ENCODE measurements at places on chromosomes 7 and 10.

- DNase-seq, result peak; percentile 44
Observed at GRCh38 chr10:71771821-71772617, 1.3 kb downstream of the VSIR start.

GRCh38 chr7:34249192-34249591 is 343.9 kb downstream of the BMPER start:
- DNase-seq, result no peak

GRCh38 chr10:110923856-110924493 is 4.6 kb downstream of the SHOC2 start:
- DNase-seq, result no peak

DNA sequence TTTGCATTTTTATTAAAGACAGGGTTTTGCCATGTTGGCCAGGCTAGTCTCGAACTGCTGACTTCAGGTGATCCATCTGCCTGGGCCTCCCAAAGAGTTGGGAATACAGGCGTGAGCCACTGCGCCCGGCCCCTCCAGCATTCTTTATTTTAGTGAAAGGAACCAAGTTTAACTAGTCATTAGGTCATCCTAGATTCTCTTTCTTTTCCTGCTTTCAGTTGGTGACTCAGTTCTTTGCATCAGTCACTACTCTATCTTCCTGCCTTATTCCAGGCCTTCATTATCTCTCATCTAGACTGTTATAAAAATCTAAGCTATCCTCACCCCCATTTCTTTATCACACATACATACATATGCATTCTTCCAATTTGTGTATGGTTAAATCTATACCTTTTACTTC is 63.7 kb downstream of the PRSS58 start:
- DNase-seq, result no peak

DNA sequence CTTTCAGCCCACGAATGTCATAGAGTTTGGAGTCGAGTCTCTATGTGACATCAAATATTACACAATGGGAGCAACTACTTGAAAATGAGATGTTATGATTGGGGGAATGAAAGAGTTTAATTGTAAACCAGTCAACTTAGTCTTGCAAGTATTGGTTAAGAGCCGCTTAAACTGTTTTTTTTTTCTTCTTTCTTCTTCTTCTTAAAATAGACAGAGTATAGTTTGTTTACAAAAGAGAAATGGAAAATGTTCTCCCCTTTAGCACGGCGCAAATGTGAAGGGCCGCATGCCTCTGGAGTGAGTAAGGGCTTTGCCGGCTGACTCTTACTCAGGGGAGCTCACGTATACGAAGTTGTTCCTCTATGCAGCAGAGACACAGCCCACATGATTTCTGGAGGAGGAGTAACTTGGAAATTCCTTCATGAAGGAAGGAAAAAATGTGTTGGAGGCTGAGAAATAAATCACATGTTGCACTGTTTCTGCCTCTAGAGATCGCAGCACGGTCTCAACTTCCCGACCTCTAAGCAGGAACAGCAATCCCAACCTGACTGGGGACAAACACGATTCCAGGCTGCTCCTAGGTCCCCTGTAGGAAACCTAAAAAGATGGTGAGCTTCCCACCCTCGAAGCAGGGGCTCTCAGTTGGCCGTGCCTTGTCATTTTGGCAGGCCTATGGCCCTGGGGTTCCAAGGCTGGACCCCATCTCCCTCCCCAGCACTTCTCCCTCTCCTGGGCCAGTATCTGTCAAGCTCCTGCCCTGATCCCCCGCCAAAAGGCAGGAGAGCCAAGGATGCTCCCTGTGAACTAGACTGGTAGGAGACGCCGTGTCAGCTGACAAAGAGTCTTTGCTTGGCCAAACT is 44.8 kb downstream of the MYOF start:
- no peak for DNase-seq

GRCh38 chr10:2858452-2858851 is 208.9 kb upstream of the PFKP start:
- DNase-seq, result no peak

- no peak for DNase-seq
Observed at GRCh38 chr10:120996456-120997034, 145.4 kb downstream of the WDR11 start.

DNA sequence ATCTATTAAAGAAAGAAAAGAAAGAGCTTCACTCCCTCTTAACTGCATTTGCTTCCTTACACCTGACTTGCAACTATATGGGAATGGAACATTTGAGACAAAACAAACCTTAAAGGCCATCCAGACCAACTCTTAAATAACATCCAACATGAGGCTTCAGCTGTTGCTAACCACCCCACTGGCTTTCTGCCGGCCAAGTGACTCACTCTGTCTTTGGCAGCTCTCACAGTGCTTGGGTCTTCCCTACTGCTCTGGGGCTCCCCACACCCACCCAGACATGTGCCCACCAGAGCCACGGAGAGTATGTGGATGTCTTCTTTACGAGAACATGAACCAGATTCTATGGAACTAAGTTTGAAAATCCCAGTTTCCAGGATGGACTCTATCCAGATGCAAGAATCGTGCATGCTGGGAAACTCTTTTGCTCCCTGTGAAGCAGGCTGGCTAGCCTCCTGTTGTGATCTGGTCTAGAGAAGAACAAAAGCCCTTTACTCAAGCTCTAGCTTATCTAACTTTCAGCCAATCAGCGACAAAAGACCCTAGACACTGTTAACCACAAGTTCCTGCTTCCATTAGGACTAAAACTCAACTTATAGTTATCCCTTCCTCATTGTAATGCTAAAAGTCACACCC is 245.7 kb downstream of the TCERG1L start:
- no peak for DNase-seq

GRCh38 chr7:157021871-157022680 is 11.6 kb upstream of the MNX1 start:
- no peak for DNase-seq

GRCh38 chr10:784403-785088 is 95.1 kb upstream of the DIP2C start:
- no peak for DNase-seq

DNA sequence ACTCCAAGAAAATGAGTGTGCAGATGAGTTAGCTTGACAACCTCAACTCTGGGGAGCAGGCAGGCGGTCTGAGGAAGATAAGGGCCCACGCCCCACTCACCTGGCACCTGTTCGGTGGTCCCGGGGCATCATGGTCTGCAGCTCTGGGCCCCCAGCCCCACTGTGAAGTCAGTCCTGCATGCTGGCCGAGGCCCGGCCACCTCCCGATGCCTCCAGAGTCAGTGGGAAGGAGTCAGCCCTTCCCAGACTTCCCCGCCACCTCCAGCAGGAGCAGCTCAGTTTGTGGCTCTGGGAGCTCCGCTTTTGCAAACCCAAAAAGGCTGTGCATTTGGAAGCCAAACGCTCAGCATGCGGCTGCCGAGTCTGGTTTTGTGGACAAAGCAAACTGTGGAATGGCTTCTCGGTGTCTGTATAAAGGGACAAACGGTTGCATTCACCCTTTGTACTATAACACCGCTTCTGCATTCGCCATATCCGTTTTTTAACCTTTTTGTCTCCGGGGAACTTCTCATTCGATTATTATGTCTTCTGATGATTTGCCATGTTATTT is 167.3 kb downstream of the CCDC3 start:
- no peak for DNase-seq

- DNase-seq, result no peak
Observed at GRCh38 chr7:76278540-76278939, 23.9 kb upstream of the HSPB1 start.

GRCh38 chr10:43354879-43355380 is 16.5 kb upstream of the FXYD4 start:
- no peak for DNase-seq

- no peak for DNase-seq
Observed at GRCh38 chr7:27739301-27739908, 557 bp upstream of the TAX1BP1 start.

GRCh38 chr7:97732565-97733275 is 834 bp downstream of the TAC1 start:
- no peak for DNase-seq

GRCh38 chr7:17140406-17140805 is 158.0 kb upstream of the AHR start:
- no peak for DNase-seq

DNA sequence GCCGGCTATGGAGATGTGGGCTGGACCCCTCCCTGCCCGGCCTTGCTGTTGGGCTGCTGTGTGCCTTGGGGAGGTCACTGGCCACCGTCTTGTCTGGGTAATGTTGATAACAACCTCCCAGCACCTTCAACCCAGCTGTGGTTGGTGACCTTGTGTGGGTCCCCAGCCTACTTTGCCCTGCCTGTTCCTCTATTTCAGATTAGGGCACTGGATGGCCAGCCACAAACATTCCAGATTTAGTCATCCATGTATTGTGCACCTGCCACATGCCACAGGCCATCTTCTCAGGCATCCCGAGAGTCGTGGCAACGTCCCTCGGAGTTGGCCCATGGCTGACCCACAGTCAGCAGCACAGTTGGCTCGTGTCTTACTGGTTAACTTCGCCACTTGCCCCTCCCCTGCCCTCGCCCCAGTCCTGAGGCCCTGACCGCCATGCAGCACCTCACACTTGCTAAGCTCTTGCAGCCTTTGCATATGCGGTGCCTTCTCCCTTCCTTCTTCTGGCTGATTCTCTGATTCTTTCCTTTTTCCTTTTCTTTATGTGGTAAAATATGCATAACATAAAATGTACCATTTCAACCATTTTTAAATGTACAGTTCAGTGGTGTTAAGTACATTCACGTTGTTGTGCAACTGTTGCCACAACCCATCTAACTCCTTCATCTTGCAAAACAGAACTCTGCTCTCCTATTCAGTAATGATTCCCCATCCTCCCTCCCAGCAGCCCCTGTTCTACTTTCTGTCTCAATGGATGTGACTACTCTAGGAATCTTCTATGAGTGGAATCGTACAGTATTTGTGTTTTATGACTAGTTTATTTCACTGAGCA is 60.6 kb downstream of the PRF1 start:
- DNase-seq, result no peak

- no peak for DNase-seq
Observed at GRCh38 chr10:35542303-35542702, 62.8 kb upstream of the GJD4 start.

GRCh38 chr10:6493521-6494441 is 86.3 kb downstream of the PRKCQ start:
- peak; percentile 50 for DNase-seq
